ENCODE measurements at places on chromosomes 3 and 15. TPM values are rescaled to one million over a fixed set of nuclear protein-coding genes. Genes with fewer than 3 reads are reported as not detected.

LRRC2 gene
- not detected for total RNA-seq

GPR149 gene
- total RNA-seq, result not detected

NMNAT3 gene
- total RNA-seq, result 5.7 TPM

DNA sequence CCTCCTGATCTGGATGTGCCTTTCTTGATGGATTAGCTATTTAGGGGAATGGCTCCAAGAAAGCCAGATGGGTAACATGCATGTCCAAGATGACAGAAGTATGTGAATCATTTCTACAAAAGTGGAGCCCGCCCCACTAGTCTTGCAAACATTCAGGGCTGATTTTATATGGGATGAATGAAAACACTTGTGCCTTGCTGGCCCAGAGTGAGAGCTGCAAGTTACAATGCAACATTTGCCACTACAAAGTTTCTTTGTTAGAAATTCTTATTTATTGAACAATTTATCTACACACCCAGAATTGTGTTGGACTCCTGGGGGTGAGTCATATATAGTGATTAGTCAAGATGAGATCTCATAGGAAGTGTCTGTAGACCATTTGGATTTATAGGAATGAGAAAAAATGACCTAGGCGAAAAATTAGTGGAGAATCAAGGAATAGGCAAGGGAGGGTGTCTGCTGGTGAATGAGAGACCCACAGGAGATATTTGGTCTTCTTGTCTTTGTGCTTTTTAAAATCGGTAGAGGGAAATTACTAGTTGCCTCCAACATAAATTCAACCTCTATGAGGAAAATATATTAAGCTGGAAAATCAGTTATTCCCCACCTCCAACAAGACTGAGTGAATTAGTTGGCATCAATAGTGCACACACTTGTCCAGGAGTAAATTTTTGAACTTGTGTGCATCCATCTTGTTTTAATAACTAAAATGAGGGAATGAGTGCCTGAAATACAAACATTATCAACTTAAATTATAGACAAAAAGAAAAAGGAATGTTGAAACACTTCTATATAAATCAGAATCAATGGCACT, 53.5 kb upstream of the DCBLD2 start:
- H3K4me3 ChIP-seq, result 0 out of 2 replicates have a peak overlapping the region, but pooled peaks have one; percentile 11
- H3K36me3 ChIP-seq, result no peaks in the 10 kb centered on the region
- peak overlapping the region; percentile 81 for H3K27ac ChIP-seq
- H3K27me3 ChIP-seq, result no peaks in the 10 kb centered on the region
- peaks cover 85% of the 10 kb centered on the region for H3K4me1 ChIP-seq

DNA sequence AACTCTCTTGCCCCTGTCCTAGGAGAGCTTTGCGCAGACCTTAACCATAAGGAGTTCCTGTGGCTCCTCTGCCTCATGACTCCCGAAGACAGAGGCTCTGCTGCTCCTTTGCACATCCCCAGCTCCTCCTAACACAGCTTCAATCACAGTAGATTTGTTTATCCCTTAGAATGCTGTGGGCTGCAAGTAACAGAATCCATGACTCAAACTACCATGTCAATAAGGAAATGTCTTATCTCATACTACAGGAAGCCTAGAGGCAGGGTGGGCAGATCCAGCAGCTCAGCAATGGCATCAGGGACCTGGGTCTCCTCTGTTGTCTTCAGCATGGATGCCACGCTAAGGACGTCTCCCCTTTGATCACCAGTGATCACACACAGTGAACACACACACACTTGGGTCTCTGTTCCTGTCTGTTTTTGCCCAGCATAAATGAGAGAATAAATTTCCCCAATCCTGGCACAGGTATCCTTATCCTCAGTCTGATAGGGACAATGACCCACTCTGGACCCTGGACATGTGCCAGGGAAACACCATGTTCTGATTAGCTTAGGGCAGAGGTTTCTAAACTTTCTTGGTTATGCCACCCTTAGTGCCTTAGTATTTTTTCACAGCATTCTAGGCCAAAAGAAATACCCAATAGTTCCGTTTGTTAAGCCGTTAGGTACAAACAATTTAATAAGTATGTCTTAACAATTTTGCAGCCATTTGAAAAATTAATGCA, 46.1 kb upstream of the MRPS22 start:
- H3K4me1 ChIP-seq, result peaks cover 88% of the 10 kb centered on the region
- no peaks in the 10 kb centered on the region for H3K27me3 ChIP-seq
- H3K4me3 ChIP-seq, result no peak overlapping the region
- no peaks in the 10 kb centered on the region for H3K36me3 ChIP-seq

GRCh38 chr3:40191850-40192448, 117.6 kb upstream of the EIF1B start:
- H3K4me1 ChIP-seq, result peaks cover 5% of the 10 kb centered on the region
- 0 out of 2 replicates have a peak, but pooled peaks cover 7% of the 10 kb centered on the region for H3K27me3 ChIP-seq
- H3K4me3 ChIP-seq, result no peak overlapping the region

DNA sequence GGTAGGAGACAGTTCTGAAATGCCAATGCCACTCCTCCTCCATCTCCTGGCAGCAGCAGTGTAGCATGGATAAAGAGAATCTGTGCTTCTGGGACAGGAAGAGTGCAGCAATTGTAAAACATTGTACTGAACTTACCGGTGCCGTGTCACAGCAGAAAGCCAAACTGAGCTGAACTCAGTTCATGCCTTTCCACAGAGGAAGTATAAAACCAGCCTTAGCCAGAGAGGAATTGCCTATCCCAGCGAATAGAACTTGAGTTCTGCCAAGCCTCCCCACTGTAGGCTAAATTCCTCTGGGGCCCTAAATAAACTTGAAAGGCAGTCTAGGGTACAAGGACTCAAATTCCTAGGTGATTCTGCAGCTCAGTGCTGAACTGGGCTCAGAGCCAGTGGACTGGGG, 148.8 kb downstream of the SLC9A9 start:
- H3K4me3 ChIP-seq, result no peak overlapping the region
- H3K4me1 ChIP-seq, result no peaks in the 10 kb centered on the region
- H3K27ac ChIP-seq, result no peak overlapping the region
- H3K36me3 ChIP-seq, result no peaks in the 10 kb centered on the region
- no peak for DNase-seq

- H3K4me1 ChIP-seq, result no peaks in the 10 kb centered on the region
- H3K4me3 ChIP-seq, result no peak overlapping the region
- DNase-seq, result no peak
- peaks cover 4% of the 10 kb centered on the region for H3K27me3 ChIP-seq
These were observed 243.9 kb downstream of the SHQ1 start for GRCh38 chr3:72604328-72604727.

DNA sequence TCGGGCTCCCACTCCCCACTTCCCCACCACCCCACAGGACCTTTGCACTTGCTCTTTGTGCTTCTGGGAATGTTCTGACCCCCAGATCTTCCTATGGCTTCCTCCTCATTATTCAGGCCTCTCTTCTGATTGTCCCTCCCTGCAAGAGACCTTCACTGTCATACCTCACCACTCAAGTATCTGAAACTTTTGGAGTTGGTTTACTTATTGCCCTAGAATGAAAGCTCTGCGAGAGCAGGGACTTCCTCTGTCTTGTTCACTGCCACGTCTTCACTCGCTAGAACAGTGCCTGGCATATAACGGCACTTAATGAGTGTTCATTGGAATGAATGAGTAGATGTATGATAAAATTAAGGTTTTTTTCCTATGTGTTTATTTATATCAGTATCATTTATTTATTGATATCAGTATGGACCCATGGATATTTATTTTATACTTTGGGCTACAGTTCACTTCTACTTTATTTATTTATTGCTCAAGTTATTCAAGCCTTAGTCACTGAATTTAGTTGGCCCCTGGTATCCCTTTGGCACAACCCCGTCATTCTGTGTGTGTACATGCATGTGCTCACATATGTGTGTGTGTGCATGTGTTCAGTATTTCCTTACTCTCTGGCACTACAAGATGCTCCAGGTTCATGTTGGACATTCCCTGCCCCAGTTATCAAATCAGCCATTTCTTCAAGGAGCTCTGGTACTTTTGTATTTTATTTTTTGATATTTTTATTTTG, 197.6 kb downstream of the THSD4 start:
- no peaks in the 10 kb centered on the region for H3K27me3 ChIP-seq
- DNase-seq, result no peak
- H3K4me3 ChIP-seq, result no peak overlapping the region

- no peak for DNase-seq
- no peaks in the 10 kb centered on the region for H3K4me1 ChIP-seq
- no peaks in the 10 kb centered on the region for H3K36me3 ChIP-seq
- H3K4me3 ChIP-seq, result no peak overlapping the region
- H3K27ac ChIP-seq, result no peak overlapping the region
These were observed 207.6 kb downstream of the CHST2 start for GRCh38 chr3:143326983-143327778.

- DNase-seq, result peak; percentile 6
- H3K27ac ChIP-seq, result no peak overlapping the region
- H3K4me1 ChIP-seq, result no peaks in the 10 kb centered on the region
These were observed 300.6 kb upstream of the KCNH8 start for GRCh38 chr3:18847583-18848197.

DNA sequence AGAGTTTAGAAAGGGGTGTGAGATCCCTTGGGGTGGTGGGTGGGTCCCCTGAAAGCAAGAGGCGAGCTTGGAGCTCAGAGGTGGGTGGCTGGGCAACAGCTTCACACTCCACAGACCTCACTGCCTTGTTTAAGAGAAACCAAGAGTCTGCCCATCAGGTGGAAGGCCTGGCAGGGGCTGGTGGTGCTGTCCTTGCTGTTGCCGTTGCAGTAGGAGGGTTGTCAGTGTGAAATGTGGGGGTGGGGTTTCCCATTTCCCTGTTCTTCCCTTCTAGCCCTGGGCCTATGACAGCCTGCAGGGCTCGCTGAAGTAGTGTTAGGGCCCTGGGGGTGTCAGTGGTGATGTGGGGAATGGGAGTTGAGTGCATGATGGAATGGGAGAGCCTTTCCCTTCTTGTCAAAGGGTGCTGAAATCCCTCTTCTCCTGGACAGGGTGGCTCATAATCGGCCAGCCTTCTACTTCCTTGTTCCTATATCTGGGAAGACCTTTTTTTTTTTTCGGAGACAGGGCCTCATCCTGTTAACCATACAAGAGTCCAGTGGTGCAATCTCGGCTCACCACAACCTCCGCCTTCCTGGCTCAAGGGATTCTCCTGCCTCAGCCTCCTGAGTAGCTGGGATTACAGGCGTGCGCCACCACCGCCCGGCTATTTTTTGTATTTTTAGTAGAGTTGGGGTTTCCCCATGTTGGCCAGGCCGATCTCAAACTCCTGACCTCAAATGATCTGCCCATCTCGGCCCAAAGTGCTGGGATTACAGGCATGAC, 4.3 kb downstream of the PLEKHO2 start:
- DNase-seq, result no peak
- no peak overlapping the region for H3K4me3 ChIP-seq
- peaks cover 3% of the 10 kb centered on the region for H3K4me1 ChIP-seq
- no peaks in the 10 kb centered on the region for H3K27me3 ChIP-seq
- no peak overlapping the region for H3K27ac ChIP-seq

DNA sequence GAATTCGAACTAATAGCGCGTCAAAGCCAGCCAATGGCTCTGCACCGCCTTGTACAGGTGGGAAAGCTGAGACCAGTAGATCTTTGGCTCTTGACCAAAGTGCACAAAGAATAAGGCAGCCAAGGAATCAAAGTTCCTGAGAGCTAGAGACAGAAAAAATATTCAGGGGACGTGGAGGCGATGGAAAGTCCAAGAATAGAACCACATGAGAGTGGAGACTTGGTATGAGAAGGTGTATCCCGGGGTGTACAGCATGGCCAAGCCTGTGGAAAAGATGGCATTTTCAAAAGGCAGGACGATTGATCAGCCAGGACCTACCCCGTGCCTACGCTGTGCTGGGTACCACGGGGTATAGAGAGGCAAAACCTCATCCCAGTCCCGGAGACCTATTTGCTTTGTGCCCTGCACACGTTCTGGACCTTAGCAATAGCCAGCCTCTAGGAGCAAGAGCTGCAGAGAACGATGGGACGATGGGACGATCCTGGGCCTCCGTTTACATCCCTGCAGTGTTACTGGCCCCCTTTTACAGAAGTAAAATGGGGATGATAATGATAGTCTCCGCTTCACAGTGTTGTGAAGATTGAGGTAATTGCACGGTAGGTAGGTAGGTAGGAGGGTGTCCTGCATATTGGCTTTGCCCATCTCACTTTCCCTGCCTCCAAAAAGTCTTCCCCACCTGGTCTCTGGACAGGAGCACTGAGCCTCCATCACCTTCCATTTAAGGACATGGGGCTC, 583 bp upstream of the RBSN start:
- DNase-seq, result no peak
- no peaks in the 10 kb centered on the region for H3K27me3 ChIP-seq
- H3K27ac ChIP-seq, result peak overlapping the region; percentile 46
- H3K4me1 ChIP-seq, result peaks cover 16% of the 10 kb centered on the region
- peak overlapping the region; percentile 100 for H3K4me3 ChIP-seq
- H3K36me3 ChIP-seq, result peaks cover 16% of the 10 kb centered on the region

- H3K36me3 ChIP-seq, result no peaks in the 10 kb centered on the region
- H3K4me3 ChIP-seq, result no peak overlapping the region
- H3K4me1 ChIP-seq, result no peaks in the 10 kb centered on the region
- no peaks in the 10 kb centered on the region for H3K27me3 ChIP-seq
These were observed 125.1 kb upstream of the ZBTB20 start for GRCh38 chr3:115272036-115272824.

- no peak overlapping the region for H3K27ac ChIP-seq
- no peaks in the 10 kb centered on the region for H3K36me3 ChIP-seq
- no peaks in the 10 kb centered on the region for H3K27me3 ChIP-seq
These were observed 251.6 kb downstream of the RPLP1 start for GRCh38 chr15:69704229-69704628.

DNA sequence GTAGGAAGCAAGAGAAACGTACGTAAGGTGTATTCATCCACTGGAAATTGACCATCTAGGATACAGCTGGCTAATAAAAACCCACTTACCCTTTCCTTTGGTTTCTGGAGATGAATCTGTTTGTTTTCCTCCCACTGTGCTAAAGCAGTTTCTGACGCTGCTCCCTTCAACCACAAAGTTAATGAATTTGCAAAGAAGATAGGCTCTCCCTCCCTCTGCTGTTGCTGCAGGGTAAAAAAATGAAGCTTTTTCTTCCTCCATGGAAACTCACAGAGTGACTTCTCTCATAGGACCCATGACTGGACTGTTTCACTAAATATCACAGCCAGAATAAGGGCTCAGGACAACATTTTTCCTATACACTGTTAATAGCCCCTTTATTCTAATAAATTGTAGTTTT, 172.1 kb upstream of the LRRN1 start:
- DNase-seq, result no peak
- H3K4me3 ChIP-seq, result no peak overlapping the region
- H3K27me3 ChIP-seq, result no peaks in the 10 kb centered on the region
- no peak overlapping the region for H3K27ac ChIP-seq
- H3K36me3 ChIP-seq, result no peaks in the 10 kb centered on the region

DNA sequence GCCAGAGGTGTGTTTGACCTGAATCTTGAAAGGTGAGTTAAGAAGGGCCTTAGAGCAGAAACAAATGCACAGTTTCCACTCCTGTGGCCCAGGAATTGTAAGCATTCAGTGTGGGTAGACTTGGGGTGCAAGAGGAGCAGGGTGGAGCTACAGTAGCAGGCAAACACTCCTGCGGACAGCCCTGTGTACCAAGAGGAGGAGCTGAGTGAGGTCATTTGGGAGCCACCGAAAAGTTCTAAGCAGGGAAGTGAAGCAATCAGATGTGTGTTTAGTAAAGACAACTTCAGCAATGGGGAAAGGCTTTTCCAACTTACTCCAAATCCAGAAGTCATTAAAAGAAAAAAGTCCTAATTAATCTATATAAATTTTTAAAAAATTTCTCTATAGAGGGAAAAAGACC, 99.3 kb downstream of the ARHGEF26 start:
- no peak overlapping the region for H3K4me3 ChIP-seq
- no peak overlapping the region for H3K27ac ChIP-seq
- no peak for DNase-seq
- no peaks in the 10 kb centered on the region for H3K36me3 ChIP-seq
